ENCODE measurements at places on chromosomes 4 and X.
A peak's percentile ranks its signal among the peaks of the same experiment; 100 is the strongest.

DNA sequence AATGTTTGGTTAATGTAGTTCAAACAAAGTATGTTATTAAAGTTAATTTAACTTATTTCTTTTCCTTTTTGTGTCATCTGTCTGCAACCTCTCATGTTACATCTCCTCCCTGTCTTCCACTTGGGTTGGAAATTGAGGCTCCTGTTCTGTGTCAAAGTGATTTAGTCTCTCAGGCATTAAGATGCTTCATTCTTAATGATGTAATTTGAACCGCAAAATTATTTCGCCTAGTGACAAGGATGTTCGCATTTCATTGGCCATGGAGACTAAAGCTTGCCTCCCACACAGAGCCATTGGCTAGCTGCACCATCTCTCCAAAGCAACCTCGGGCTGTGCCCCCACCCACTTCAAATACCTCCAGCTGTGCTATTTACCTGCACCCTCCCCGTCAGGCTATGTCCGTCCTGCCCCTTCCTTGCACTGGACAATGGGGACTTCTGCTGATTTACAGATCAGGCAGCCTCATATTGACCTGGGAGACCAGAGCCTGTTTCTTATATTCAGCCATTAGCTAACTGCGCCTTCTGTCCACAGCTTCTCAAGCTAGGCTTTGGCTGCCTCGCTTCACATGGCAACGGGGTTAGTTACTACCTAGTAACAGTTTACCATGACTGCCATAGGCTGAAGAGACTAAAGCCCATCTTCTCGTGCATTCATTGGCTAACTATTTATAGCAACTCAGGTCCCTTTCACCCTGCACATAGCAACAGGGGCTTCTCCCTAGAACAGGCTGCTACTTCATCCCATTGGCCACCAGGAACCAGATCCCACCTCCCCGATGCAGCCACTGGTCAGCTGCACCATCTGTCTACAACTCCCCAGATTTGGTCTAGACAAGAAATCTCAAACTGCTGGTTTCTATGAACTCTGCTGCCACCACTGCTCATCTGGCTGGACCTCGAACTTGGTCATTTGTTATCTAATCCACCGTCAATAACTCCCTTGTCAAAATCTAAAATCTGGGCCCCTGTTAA is 8.6 kb upstream of the ZNF157 start:
- peak; percentile 75 for DNase-seq

GRCh38 chrX:54492340-54492739 is 3.7 kb downstream of the FGD1 start:
- DNase-seq: no peak

DNA sequence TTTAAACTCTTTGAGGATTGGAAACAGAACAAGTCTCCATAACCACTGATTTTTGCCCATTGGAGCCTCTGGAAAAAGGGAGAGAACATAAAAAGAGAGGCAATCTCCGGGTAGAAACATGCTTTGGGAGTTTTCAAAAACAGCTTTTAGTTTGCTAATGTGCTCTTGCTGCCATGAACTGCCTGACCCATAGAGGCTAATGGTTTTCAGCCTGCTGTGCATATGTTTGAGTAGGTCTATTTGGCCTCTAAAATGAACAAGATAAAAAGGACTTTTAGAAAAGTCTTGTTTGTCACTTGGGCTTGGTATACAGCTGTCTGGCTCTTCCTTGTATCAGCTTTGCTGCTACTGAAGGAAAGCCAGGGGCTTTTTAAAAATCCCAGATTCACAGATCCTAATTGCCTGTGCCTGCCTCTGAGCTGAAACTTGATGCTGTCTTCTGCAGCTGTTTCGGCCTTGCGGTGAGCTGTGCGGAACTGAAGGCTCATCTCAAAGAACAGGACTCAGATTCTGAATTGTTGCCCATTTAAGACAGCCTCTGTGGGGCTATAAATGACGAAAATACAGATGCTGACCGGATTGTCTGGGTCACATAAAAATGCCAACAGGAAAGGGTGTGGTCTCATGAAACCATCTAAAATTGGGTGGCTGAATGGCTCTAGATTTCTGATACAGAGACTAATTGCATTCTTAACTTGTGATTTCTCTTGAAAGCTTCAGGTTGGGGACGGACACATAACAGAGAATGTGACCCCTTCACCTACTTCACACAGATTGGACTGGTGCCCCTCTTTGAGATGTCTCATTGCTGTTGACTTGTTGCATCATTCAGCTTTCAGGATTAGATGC is 18.4 kb upstream of the ZNF41 start:
- no peak for DNase-seq

DNA sequence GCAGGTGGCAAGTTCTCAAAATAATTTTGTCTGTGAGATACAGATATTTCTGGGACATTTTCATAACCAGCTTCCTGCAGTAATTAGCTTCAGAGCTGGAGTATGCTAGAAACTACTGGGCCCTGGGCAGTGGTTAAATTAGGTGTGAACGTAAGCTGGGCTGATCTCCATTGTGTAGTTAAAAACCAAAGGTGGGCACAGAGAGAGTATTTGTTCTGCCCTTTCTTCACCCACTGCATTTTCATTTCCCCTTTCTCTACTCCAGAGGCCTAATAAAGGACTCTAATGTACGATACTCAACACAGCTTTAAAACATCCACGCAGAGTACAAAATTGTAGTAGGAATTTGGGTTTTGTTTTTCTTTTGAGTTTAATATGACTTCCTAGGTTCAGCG is 252.7 kb downstream of the SPRY1 start:
- DNase-seq: no peak

- DNase-seq: no peak
Measured at GRCh38 chrX:44897539-44897938, 24.6 kb downstream of the KDM6A start.

GRCh38 chr4:155832664-155833063 is 33.4 kb downstream of the ASIC5 start:
- DNase-seq: no peak

DNA sequence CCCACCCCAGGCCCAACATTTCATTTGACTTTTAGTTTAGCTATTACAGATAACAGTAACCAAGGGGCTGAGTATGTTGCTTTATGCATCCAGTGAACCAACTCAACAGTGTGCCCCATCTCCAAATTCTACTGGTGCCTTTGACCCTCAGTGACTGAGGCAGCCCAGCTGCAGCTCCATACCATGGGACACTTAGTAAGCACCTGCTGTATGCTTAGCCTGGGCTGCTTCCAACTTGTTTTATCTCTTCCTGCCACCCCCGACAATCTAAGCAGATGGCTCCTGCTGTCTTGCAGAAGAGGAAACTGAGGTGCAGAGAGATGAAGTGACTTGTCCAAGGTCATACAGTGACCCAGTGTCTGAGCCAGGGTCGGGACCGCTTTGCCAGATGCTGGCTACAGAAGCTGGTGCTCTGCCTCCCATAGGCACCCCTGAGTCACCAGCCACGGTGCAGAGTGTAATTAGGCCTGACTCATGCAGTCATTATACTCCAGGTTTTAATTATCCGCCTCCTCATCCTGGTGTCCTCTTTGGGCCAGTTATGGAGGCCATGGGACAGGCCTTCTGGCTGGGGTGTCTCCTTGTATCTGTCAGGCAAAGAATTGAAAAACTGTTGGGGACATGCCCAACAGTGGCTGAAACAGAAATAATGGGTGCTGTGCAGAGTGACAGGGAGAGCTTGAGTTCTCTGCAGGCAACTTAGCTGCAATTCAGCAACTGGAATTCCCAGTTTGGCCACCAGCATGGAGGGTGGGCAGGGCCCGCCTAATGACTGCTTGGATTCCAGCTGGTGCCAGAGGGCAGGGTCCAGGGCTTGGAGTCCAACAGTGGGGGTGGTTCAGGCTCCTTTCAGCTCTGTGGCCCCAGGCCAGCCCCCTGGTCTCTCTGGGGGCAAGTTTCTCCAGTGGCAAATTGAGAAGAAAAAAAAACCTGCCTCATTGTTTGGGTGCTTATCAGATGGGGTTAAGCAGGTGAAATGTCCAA is 8.2 kb upstream of the GPR78 start:
- DNase-seq: no peak

DNA sequence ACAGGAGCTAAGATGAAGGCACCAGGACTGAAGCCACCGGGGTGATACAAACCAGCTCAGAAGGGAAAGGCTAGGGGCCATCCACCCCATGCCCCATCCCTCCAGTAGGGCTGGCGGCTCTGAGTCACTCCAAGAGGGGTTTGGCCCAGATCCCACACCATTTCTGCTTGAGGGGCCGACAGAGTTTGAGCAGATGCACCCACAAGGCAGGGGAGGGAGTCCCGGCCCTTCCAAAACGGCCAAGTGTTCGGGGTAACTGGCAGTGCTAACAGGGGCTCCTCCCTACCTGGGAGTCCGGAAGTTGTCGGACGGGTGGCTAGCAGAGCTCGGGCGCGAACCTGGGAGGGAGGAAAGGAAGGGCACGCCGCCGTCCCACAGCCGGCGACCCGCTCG is 412 bp downstream of the SLC10A3 start:
- DNase-seq: no peak

GRCh38 chr4:181989071-181989470 is 254.1 kb upstream of the TENM3 start:
- no peak for DNase-seq

- DNase-seq: no peak
Measured at GRCh38 chrX:48971249-48972219, at the start of gene KCND1. KCND1 (minus strand) TSS chrX:48971844; CDS start chrX:48970271, 1,573 bp downstream.

- no peak for DNase-seq
Measured at GRCh38 chr4:56958111-56958517, 19.3 kb downstream of the NOA1 start.

GRCh38 chrX:46311581-46312120 is 233.6 kb downstream of the ZNF674 start:
- no peak for DNase-seq

GRCh38 chrX:38126179-38126578 is 94.5 kb downstream of the SRPX start:
- DNase-seq: no peak

DNA sequence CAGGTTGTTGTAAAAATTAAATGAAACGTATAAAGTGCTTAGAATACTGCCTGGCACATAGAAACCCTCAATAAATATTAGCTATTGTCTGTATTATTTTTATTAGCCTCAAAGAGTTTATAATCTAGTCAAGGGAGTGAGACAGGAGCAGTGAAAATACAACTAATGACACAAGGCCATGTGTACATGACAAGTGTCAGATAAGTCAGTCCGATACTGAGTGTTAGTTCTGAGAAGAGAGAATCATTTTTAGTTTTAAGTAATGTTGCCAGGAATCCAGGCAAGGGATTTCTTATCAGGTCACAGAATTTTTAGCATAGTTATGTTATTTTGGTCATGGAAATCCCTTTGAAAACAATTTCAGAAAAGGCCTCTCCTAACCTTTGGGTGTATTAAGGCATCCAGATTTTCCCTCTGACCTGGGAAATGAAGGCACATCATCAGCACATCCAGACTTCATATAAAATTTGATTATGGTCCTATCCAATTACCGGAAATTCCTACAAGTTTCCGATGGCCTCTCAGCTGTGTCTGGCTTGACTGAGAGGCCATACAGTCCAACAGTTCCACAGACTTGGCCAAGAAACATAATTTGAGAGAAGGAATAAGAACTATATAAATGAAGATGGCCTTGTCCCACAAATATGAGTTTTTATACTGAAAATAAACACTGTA is 35.7 kb downstream of the PPARGC1A start:
- DNase-seq: no peak

- no peak for DNase-seq
Measured at GRCh38 chr4:11966782-11967181, 538.1 kb upstream of the HS3ST1 start.

- DNase-seq: no peak
Measured at GRCh38 chr4:86357608-86358007, 2.2 kb downstream of the MAPK10 start.

DNA sequence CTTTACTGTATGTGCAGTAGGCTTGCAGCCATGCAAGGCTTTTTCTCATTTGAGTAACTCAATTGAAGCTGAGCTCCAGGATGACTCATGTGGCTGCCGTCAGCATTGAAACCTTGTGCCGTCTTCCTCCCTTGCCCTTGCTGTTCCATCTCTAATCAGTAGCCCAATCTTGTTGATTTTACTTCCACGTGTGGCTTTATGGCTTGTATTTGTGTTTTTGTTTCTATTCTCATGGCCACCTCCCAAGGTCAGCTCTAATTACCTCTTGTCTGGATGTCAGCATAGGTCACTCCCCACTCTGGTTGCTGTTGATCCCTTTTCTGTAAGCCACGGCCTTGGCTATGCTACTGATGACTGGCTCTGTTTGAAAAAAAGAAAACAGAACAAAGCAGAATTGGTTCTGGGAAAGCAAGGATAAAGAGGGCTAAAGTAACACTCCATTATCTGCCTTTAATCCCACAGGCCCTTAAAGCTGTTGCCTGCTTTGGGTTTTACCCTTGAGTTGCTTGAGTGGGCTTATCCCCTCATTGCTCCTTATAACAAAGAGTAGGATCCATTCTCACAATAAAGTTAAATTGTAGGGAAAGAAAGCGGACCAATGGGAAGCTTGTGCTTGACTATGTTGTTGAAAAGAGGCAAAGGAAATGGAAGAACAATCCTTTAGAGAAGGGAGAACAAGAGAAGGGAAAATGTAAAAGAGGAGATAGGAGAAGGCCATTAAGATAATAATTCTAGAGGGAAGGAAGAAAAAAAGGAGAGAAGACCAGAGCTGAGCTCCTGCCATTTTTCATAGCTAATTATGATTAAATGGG is 173.9 kb upstream of the PGRMC2 start:
- DNase-seq: peak; percentile 76

DNA sequence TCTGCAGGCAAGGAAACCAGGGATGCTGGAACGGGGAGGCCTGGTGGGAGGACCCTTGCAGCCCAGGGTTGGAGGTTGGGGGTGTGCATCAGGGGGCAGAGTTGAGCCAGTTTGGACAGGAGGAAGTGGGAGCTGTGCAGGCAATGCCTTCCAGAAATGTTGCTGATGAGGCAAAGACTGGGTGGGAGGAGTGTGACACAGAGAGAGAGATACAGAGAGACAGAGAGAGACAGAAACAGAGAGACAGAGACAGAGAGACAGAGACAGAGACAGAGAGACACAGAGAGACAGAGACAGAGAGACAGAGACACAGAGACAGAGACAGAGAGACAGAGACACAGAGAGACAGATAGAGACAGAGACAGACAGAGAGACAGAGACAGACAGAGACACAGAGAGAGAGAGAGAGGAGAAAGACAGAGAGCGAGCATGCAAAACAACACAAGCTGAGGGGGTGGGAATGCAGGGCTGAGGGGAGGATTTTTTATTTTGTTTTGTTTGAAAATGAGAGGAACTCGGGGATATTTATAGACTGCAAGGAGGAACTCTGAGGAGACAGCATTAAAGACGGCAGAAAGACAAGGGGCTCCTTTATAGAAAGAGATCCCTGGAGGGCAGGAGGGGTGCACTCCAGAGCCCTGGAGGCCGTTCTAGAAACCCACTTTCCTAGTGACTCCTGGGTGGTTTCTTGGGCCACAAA is 1.9 kb upstream of the HAUS3 start:
- no peak for DNase-seq

DNA sequence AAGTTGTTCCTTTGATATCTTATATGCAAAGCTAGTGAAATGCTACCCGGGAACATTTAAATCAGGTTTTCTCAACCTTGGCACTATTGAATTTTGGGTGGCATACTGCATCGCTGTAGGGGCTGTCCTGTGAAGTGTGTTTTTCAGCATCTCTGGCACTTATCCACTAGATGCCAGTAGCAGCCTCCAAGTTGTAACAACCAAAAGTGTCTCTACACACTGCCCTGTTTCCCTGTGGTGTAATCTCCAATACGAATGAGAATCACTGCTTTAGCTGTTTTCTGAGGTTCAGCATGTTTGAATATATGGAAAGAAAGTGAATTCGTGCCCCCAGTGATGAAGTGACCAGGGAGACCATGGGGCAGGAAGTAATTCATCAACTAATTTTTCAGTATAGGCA is 551.6 kb upstream of the PRKX start:
- DNase-seq: no peak

GRCh38 chr4:13238936-13239335 is 245.2 kb downstream of the RAB28 start:
- no peak for DNase-seq

- DNase-seq: no peak
Measured at GRCh38 chr4:71064521-71064920, 71.1 kb downstream of the DCK start.

Data from glomerular endothelial cell (primary cell).